HS-27A (cell line): ENCODE measurements at places on chromosomes 11 and 22.

GRCh38 chr11:11813288-11813962 is 28.3 kb upstream of the USP47 start:
- DNase-seq: peak; percentile 83

DNA sequence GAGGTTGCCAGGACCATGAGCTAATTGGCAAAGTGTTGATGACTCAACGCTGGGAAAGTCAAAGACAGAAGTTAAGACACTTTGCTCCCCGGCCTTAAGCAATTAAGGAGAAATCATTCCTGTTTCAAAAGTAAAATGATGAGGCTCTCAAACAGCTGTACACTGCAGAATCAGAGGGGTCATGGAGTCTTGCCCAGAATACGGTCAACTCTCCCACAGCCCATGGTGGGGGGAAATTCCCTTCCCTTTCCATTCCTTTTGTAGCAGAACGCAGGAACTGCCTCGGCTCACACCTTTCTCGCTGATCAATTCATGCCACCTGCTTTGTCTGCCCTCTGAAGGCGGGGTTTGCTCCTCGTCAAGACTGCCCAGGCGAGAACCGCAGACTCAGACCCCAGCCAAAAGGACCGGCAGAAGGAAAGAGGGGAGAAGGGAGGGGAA is 52.8 kb downstream of the MN1 start:
- DNase-seq: no peak

DNA sequence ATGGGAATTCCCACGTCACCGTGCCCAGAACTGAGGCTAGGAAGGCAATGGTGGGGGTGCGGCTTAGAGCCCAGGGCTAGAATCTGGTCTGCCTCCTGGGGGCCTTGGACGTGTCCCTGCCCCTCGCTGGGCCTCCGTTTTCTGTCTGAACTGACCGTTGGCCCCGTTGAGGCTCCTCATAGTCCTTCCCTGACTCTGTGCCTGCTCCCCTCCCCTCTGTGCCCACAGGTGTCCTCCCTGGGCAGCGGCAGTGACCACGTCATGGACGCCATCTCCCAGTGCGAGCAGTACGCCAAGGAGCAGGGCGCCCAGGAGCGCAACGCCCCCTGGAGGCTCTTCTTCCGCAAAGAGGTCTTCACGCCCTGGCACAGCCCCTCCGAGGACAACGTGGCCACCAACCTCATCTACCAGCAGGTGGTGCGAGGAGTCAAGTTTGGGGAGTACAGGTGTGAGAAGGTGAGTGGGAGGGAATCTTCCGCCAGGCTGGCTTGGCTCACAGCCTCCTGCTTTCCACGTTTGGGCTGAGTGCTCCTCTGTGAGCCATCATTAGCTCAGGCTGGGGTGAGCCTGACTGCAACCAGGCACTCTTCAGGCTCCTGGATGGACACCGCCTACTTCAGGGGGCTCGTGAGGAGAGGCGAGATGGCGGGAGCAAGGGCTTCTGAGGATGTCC is 63.9 kb downstream of the MYO7A start:
- peak; percentile 46 for DNase-seq

DNA sequence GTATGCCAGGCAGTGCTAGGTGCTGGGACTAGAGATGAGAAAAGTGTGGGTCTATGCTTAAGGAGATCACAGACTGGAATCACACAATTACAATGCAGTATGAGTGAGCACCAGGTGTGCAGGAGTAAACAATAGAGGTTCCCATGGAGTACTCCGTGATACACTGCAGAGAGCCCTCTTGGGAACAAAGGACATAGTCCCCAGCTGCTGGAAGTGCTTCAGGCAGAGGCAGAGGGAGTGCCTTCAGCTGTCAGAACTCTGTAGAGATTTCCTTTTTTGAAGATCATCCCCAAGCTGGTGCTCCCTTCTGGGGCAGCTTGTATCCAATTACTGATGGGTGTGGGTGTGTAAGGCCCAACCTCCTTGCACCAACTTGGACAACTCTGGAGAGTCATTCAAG is 143.5 kb upstream of the PLET1 start:
- DNase-seq: no peak

DNA sequence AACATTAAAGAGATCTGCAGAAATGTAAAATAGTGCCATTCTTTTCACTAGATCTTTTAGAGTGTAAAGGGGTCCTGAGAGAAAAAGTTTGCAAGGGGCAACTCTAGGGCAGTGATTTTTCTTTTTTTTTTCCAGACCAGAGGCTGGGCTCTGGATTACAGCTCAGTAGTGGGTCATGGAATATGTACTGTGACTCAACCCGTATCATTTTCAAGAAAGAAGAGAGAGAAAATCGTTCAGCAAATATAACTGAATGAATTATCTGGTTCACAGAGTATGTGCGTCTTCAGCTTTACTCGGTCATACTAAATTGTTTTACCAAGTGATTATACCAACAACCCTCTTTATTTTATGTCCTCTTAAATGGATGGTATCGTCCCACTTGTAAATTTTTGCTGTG is 3.8 kb downstream of the CEP57 start:
- no peak for DNase-seq
